H1 (cell line): ENCODE measurements at places on chromosomes 2 and 18. TPM values are rescaled to one million over a fixed set of nuclear protein-coding genes. Genes with fewer than 3 reads are reported as not detected.
A peak's percentile ranks its signal among the peaks of the same experiment; 100 is the strongest.

DNA sequence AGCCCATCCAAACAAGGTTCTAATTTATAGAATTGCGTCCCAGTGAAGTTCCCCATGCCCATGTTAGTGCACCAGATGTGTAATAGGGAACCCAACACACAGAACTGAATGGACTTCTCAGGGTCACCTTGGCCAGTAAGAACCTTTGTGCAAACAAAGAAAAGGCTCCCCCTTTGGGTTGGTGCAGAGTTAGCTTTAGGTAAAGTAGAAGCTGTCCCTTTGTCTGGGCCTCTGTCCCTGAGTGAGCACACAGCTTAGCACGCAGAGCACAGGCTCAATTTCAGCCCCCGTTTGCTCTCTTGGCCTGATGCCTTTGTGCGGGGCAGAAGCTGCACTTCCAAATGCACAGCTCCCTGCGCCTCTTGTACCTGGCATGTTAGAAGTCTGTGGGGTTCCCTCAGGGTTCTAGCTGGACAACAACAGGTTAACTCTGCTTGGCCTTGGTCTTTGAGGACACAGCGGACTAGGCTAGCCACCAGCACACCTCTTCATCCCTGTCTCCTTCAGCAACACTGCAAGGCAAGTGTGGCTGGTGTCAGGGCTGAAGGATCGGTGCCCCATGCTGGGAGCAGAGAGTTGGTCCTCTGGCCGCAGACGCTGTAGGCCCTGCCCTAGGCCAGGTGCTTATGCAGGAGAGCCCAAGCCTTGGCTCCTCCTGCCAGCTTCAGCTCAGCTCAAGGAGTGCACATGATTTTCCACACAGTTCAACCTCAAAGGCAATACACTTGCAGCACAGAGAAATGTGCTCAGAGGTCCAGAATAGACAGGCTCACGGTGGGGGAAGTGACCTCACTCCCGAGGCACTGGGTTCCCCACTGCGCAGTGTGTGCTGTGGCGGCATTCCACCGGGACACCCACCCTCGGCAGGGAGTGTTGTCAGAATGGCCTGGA, 73.3 kb upstream of the FOSL2 start:
- DNase-seq: no peak

DNA sequence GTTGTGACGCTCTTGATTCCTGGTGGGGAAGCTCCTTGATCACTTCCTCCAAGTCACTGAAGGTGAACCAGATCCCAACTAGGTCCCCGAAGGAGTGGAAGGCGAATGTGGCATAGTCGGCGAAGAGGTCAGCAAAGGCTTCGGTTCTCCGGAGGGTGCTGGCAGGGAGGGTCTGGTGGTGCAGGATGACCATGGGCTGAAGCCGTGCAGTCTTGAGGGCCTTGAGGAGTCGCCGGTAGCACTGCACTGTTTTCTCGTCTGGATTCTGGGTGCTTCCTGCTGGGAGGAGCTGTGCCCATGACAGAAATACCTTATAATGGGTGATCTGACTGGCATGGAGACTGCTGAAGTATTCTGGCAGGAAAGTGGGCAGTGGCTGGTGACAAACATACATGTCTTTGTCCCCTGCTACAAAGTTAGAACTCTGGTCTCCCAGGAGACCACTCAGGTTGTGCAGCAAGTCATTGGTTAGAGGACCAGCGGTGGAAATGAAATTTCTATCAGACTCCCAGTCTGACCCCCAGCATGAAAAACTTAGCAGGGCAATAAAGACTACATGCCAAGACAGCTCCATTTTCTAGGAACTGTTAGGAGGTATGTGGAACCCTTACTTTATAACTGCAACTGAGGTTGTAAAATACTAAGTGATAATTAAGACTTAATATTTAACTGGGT, at the start of gene LCT:
Gene LCT (minus strand): TSS at position 589 of the 675 bp plus-strand sequence. CDS start 15 bp downstream, at position 574.
- DNase-seq: no peak

- peak; percentile 70 for DNase-seq
These were observed 331.9 kb downstream of the CDH19 start for GRCh38 chr18:66271962-66272361.

GRCh38 chr2:229431327-229431954, 160.4 kb upstream of the PID1 start:
- no peak for DNase-seq

DNA sequence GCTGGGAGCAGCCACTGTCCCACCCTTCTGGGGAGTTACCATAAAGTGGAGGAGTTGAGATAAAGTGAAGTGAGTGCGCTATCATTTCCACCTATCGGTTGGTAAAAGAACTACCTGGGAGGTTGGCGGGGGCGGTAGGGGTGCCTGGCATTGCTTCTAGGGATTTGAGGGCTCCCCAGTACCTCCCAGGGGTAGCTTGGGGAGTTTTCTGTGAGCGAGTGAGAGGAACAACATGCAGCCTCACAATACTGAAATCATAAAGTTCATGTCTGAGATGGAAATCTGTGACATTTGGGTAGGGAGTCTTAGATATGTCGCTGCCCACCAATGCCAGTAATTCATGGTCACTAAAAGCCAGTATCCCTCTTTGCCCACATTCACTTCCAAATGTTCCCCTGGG, 68.7 kb downstream of the PRKCE start:
- DNase-seq: no peak

- DNase-seq: no peak
These were observed 77.0 kb downstream of the CIB4 start for GRCh38 chr2:26564121-26564644.

GRCh38 chr2:160418853-160419252, 74.8 kb downstream of the RBMS1 start:
- DNase-seq: no peak

TUBA4B gene
- total RNA-seq: 0.24 TPM in 1 of 2 replicates, not detected in the other

DNA sequence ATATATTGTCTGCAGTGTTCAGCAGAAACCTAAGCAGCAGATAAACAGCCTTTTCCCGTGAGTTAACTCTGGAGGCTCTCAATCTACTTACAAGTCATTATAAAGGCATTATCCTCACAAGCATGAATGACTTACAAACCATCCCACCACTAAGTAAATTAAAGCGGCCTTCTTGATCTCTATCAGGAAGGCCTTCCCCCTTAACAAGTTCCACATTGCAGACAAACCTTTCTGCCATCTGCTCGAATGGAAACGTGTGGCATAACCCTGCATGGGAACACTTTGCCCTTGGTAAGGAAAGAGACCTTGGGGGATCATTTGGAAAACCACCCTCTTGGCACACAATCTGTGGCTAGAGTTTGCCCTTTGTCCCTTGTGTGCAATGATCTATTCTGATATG, 199.5 kb downstream of the OSR1 start:
- no peak for DNase-seq

DNA sequence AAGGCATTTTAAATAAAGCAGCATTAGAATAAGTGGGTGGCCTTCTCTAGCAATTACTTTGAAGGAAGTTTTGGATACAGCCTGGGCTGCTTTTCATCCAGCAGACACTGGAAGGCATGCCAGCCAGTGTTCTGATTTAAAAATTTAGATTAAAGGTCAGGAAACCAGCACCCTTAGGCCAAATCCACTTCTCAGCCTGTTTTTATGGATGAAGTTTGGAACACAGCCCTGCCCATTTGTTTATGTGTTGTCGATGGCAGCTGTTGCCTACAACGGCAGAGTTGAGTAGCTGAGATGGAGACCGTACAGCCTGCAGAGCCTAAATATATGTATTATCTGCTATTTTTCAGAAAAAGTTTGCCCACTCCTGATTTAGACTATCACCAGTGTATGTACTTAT, 313.6 kb upstream of the ACVR2A start:
- DNase-seq: no peak

DNA sequence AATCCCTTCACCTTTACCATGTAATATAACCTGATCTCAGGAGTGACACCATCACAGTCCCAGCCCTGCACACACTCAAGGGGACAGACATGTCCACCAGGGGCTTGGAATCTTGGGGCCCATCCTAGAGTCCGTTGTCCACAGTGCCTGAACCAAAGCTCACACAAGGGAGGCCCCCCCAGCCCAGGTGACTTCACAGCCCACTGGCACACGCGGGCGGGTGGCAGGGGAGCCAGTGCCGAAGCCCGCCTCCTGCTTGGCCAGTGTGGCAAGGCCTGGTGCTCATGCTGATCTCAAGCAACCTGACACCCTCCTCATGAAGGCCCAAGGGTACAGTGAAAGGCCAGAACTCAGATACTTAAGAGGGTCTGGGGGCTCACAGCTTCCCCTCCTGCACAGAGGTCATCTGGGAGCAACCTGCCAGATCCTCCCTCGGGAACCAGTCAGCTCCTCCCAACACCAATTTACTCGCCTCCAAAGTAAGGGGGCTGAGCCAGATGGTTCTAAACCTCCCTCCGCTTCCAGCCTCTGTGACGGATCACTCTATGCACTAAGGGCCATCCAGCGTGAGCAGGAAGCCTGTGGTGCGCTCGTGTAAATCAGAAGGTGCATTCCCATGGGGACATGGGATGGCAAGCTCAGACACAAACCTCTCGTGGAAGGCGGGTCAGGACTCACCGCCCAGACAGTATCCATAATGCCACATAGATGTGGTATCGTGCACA, 3.2 kb upstream of the RAB17 start:
- no peak for DNase-seq

DNA sequence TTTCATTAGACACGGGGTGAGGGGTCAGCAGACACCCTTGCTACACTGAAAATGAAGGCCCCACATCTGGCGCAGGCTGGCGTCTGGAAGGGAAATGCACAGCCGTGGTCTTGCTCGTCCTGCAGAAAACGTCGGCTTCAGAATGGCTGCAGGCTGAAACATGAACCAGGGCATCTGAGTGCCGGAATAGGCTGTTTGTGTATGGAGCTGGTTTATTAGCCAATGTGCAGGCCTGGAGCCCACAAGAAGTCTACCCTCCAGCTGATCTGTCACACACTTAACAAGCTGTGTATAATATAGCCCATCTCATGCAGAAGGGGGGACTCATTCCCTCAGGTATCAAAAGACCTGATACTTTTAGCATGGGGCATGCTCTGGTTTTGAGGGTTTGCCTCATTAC, 153.4 kb upstream of the SOX11 start:
- no peak for DNase-seq

GRCh38 chr2:97991081-97991856, 4.5 kb downstream of the TMEM131 start:
- DNase-seq: no peak

GRCh38 chr2:209875270-209875669, 103.6 kb downstream of the UNC80 start:
- no peak for DNase-seq

DNA sequence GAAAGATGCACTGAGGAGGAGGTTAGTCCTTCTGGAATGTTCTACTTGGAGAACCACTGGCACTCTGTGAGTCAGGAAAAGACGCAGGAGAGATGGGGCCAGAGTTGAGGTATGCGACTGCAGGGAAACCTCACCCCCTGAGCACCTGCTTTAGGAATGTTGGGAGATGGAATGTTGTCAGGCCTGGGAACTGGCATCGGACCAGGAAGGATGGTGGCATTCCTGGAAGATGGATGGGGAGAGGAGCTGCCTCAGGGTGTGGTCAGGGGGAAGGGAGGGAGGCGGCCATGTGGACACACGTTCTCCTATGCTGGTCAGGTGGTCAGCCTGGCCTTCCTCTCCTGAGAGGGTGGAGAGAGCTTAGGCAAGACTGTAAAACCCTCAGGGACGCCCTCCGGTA, 146.3 kb downstream of the CELF4 start:
- no peak for DNase-seq

DNA sequence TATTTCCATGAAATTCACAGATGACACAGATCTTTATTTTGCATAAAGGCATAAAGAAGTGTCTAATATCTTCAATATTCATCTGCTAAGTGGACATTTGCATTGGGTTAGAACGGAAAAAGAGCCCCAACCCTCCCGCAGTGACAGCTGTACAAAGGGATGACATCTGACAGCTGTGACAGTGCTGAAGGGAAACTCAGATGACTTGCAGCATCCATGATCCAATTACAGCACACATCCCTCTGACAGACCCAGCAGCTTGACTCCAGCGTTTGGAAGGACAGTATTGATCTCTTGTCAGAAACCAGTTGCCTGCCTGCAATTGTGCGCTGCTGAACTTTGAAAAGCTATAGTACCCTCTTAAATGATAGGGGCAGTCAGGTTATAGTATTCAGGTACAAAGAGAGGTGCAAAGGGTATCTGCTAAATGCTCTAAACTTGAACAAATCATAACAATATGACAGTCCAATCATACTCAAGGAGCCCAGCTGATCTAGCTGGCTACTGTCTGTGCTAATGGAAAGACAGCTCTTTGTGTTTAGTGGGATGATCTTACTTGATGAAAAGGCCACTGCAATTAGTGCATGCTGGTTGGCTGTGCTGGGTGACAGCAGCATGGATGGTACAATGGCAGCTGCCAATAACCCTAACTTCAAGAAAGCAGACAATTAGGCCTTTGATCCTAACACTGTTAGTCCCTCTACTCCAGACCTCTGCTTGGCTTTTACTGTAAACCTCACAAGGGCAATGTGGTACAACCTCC, 599.2 kb downstream of the NR4A2 start:
- no peak for DNase-seq

DNA sequence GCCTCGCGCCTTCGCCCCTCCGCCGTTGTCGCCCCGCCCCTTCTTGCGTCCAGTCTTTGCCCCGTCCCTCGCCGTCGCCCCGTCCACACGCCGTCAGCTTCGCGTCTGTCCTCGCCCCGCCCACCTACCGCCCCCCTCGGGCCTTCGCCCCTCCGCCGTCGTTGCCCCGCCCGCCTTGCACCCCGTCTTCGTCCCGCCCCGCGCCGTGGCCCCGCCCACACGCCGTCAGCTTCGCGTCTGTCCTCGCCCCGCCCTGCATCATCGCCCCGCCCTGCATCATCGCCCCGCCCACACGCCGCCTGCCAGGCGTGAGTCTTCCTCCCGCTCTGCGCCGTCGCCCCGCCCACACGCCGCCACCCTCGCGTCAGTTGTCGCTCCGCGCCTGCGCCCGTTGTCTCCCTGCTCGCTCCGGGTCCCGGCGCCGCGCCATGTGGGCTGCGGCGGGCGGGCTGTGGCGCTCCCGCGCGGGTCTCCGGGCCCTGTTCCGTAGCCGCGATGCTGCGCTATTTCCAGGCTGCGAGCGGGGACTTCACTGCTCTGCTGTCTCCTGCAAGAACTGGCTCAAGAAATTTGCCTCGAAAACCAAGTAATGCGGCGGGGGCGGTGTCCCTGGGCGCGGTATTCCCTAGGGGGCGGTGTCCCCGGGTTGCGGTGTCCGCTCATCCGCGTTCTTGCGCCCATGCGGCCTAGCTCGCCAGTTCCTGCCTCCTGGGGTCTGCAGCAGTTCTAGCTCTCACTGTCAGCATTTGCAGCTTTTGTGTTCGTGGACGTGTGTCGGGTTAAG, at the start of gene RBFA:
Gene RBFA (plus strand): TSS at position 367 of the 784 bp plus-strand sequence. CDS start 62 bp downstream, at position 429.
- DNase-seq: peak; percentile 100

- no peak for DNase-seq
These were observed 36.9 kb downstream of the NGEF start for GRCh38 chr2:232976176-232976575.

GRCh38 chr2:215557701-215558100, 121.8 kb upstream of the FN1 start:
- DNase-seq: no peak

DNA sequence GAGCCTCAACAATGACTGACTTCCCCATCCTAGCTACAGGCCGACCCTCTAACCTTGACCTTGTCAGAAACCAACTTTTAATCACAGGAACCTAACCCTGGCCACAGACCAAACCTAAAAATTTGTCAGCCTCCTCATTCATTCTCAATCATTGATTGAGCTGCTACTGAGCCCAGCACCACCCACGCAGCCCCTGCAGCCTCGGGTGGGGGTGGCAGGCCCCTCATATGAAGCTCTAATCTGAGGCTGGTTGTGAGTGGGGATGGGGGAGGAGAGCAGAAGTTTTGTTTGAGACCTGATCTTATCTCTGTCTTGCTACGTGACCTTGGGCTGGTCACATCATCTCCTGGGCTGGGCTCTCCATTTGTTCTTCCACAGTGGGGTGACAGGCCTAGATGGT, 99.5 kb upstream of the EPAS1 start:
- DNase-seq: no peak

- DNase-seq: no peak
These were observed 328.2 kb downstream of the SETBP1 start for GRCh38 chr18:45008694-45009413.
